ENCODE measurements at places on chromosomes 5 and 9.

GRCh38 chr5:176726746-176727527, 79.7 kb downstream of the TSPAN17 start:
- no peak for DNase-seq

- no peak for DNase-seq
Observed at GRCh38 chr5:136802383-136802782, 437.0 kb upstream of the TRPC7 start.

- no peak for DNase-seq
Observed at GRCh38 chr5:401146-402034, 41.6 kb upstream of the EXOC3 start.

DNA sequence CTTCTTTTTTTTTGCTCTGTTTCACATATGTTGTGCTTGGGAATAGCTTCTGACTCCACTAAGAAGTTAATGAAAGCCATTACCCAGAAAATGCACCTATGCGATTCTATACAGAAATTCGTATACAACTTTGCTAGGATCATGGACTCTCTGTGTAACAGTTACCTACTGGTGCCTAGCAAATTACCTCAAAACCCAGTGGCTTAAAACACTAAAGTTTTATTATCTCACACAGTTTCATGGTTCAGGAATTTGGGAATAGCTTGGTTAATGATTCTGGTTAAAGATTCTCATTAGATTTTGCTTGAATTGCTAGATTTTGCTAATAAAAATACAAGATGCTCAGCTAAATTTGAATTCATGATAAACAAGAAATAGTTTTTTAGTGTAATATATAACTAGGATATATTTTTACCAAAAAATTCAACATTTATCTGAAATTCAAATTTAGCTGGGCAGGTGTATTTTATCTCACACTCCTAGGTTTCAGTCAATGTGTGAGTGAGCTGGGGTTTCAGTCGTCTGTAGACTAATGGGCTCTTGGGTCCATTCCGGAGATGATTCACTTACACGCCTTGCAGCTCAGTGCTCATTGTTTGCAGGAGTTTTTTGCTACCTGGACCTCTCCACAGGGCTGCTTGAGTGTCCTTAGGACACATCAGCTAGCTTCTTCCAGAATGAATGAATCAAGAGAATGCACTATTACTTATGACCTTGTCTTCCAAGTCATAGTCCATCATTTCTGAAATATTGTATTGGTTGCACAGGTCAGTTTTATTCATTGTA, 75.1 kb downstream of the MROH2B start:
- no peak for DNase-seq

DNA sequence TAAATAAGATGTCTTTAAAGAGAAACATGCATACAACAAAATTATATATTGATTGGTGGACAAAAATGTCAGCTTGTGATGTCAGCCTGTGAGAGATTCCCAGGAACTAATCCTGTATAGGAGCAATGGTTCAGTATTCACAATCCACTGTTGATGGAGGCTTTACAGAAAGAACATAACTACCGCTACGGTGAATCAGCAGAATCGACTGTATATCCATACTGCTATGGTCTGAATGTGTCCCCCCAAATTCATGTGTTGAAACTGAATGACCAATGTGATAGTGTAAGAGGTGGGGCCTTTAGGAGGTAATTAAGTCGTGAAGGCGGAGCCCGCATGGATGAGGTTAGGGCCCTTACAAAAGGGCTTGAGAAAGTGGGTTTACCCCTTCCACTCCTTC, 40.4 kb upstream of the TBC1D2 start:
- DNase-seq = no peak

DNA sequence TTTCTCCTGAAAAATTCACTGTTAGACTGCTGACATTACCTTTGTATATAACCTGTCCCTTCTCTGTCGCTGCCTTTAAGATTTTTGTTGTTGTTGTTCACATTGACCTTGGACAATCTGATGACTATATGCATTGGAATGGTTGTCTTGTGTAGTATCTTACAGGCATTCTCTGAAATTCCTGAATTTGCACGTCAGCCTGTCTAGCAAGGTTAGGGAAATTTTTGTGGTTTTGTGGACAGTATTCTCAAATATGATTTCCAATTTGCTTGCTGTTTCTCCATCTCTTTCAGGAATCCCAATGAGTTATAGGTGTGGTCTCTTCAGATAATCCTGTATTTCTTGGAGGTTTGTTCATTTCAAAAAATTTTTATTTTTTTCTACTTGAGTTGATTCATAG, 140.8 kb downstream of the PRR16 start:
- no peak for DNase-seq

DNA sequence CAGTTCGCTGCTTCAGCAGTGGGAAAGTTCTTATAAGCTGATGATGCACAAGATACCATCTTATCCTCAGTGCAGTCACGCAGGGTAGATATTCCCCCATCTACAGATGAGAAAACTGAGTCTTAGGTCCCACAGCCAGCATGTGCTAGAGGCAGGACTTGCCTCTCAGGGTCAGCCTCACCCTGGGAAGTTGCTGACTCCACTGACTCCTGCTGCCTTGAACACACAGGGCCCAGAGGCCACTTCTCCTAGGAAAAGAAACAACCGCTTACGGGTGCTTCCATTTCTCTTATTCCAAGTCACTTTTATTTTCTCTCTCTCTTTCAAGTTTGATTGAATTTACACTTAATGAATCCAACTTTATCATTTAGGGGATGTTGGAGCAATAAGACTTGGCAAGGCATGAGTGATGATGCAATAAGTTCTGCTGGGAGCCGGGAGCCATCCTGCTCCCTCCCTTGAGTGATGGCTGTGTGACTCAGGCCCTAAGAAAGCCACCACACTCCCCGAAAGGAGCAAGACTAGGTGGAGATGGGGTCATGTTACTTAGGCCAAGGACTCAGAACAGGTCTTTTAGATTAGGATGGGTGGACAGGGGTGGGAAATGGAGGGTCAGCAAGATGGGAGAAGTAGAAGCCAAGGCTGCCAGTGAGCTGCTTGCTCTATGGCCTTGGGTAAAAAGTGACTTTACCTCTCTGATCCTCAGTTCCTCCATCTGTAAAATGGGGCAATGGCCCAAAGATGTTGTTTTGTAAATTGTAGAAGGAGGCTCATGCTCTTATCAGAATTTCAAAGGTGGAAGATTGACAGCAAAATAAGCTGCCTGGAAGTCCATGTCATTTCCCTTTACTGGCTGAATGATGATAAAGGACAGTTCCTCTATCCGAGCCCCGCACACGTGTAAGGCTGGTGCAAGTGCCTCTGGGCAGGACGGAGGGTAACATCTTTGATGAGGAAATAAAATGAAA, 67.4 kb upstream of the ZNF618 start:
- DNase-seq = peak; percentile 22

- no peak for DNase-seq
Observed at GRCh38 chr9:126531035-126531571, 82.6 kb upstream of the LMX1B start.

GRCh38 chr5:140108093-140109017, 5.6 kb upstream of the PURA start:
- peak; percentile 44 for DNase-seq

GRCh38 chr9:6676254-6676921, 30.9 kb upstream of the GLDC start:
- DNase-seq = no peak

GRCh38 chr5:41776435-41776834, 93.8 kb downstream of the OXCT1 start:
- DNase-seq = no peak

All from psoas muscle (tissue), 8 donors.